ENCODE measurements at places on chromosomes 6 and 20.

GRCh38 chr6:70130865-70131264, 172.0 kb downstream of the COL9A1 start:
- DNase-seq, result no peak

DNA sequence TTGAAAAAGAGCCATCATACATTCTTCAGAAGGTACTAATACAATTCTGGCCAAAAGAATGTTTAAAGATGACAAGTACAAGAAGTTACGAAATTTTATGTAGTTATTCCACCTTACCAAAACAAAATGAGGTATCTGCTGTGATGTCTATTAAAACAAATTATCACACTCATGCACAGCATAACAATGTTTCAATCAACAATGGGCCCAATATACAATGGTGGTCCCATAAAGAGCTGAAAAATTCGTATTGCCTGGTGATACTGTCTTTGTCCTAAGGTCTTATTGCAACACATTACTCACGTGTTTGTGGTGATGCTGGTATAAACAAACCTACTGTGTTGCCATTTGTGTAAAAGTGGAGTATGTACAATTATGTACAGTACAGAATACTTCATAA, 3.6 kb upstream of the NUP153 start:
- DNase-seq, result no peak

GRCh38 chr6:126422912-126423311, 83.0 kb downstream of the CENPW start:
- no peak for DNase-seq

DNA sequence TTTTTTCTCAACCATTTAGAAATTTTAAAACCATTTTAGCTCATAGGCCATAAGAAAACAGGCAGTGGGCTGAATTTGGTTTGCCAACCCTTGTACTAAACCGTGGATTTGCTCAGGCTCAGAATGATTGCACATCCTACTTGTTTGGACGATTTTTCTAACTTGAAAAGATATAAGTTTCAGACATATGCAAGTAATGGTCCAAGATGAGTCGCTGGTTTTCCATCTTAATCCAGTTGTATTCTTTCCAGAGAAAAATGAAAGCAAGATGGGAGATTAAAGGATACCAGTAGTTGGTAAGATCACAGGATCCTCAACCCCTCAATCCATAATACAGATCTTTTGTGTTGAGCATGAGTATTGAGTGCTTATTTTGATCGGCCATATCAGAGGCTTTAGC, 250.9 kb downstream of the TINAG start:
- no peak for DNase-seq

- no peak for DNase-seq
Observed at GRCh38 chr20:52744441-52744840, 227.7 kb upstream of the TSHZ2 start.

Measured in effector memory CD8-positive, alpha-beta T cell (primary cell).